ENCODE measurements at places on chromosomes 12 and 14. TPM values are rescaled to one million over a fixed set of nuclear protein-coding genes. Genes with fewer than 3 reads are reported as not detected.

The MGAT2 gene
- 12.3 TPM for polyA plus RNA-seq

The TMEM63C gene
- 0.63 TPM for polyA plus RNA-seq

The MDP1 gene
- polyA plus RNA-seq = 28.1 TPM

The SCN8A gene
- polyA plus RNA-seq = 0.16 TPM

The CLEC1A gene
- polyA plus RNA-seq = not detected

The KITLG gene
- polyA plus RNA-seq = not detected

All from B cell (primary cell).